ENCODE measurements at places on chromosomes 3 and 15.

GRCh38 chr15:27336676-27337075 is 365.7 kb downstream of the GABRG3 start:
- DNase-seq, result no peak

DNA sequence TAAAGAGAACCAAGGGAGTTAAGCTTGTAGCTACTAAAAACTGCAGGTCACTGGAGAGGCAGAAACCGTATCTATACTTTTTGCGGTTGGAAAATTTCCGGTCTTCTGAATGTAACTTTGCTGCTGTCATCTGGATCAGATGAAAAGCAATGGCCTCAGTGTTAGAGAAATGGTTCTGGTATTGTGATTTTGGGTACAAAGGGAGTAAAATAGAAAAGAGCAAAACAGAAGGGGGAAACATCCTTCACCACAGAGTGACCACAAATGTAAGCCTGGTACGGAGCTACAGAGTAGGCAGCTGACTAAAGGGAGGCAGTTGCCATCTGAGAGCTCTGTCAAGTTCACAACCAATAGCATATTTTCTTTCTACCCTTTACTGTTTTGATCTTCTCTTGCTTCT is 5.6 kb downstream of the CD96 start:
- DNase-seq, result no peak

GRCh38 chr3:48894516-48894915 is 4.2 kb downstream of the SLC25A20 start:
- DNase-seq, result no peak

- DNase-seq, result no peak
Measured at GRCh38 chr3:140188285-140188684, 253.3 kb downstream of the CLSTN2 start.

DNA sequence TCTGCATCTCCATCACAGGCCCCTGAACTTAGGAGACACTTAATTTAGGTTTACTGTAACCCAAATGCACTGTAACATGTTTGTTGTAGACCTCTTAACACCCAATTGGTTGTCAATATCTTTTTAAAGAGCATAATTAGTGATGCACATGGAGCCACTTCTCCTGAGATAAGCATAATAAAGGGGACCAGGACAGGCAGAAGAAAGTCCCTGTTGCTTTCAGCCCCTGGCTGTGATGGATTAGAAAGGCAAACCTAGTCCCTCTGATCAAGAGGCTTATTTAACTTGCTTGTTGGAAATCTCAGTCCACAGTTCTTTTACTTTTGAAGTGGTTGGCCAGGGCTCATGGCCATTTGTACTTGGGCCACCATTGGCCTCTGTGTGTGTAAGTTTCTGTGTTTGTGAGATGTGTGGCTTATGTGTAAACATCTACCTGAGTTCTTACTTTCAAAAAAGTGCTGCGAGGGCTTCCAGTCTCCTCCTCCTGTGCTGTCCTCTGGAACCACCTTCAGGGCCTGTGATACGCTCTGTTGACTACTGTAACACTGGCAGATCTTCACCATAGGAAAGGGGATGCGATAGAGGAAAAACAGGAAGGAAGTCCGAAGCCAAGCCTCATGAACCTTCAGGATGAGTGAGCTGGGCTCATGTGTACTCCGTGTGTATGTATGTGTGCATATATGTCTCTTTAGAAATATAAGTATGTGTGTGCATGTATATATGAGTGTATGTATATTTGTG is 136.2 kb downstream of the EPHB1 start:
- DNase-seq, result no peak

- peak; percentile 19 for DNase-seq
Measured at GRCh38 chr3:54146506-54147239, 24.3 kb downstream of the CACNA2D3 start.

- DNase-seq, result no peak
Measured at GRCh38 chr3:121660356-121661171, at the start of gene HCLS1. HCLS1 (minus strand) TSS chr3:121660903; CDS start chr3:121658347, 2,556 bp downstream.

DNA sequence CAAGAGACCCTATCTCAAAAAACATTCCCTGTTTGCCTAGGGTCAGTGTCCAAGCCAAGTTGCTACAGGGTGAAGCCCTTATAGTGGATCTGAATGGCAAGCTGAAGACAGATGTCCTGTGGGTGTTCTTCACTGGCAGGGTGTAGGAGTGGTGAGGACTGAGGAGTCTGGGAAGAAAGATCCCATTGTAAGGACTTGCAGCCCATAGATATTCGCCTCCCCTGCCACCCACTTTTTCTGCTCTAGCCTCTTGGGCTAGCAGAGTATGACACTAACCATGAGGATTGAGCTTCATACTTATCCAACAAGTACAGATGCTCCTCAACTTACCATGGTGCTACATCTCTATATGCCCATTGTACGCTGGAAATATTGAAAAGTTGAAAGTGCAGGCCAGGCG is 13.2 kb downstream of the CYP19A1 start:
- DNase-seq, result no peak

DNA sequence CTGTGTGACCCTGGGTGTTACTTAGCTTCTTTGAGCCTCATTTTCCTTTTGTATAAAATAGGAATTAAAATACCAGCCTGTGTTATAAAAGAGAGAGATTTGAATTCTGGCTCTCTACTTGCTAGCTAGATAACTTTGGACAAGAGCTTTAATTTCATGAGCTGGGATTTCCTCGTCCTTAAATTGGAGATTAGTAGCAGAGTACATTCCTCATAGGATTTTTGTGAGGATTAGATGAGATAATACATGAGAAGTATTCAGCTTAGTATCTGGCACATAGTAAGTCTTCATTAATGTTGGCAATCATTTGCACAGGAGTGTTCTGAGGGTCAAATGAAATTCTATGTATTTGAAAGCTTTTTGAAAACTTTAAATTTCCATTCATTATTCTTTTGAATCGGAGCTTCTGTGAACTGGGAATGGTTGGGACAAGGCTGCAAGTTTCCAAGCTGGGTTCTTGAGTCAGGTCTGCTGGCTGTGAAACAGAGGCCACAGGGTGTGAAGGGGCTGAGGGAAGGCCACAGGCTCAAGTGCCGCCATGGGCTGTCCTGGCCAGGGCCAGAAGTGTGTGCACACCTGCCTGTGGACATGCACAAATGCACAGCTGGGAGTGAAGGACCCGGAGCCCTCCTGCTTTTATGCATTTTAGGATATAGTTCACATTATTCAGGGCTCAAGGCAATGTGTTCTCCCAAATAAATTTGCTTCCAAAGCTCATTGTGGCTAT is 17.2 kb downstream of the ALPK3 start:
- DNase-seq, result no peak

- no peak for DNase-seq
Measured at GRCh38 chr3:87173071-87173470, 54.0 kb upstream of the CHMP2B start.

DNA sequence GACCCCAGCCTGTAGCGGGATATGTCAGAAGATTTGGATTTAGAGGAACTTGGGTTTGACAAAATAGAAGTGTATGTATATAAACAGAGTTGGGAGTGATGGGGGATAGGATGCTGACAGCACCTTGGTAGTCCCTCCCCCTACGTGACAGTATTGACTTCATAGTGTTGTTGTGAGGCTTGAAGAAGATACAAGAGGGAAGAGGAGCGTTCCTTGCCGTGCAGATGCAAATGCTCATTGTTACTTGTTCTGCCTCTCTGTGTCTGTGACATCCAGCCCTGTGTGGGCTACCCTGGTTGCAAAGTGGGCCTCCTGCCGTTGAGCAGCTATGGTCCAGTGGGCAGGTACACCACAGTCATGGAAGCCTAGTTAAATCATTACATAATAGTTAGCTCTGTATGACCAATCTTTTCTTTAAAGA is 45.0 kb downstream of the SMAD3 start:
- no peak for DNase-seq

GRCh38 chr15:41501931-41502794 is 8.5 kb downstream of the ITPKA start:
- no peak for DNase-seq

GRCh38 chr3:27880969-27881892 is 159.1 kb upstream of the EOMES start:
- no peak for DNase-seq

- DNase-seq, result no peak
Measured at GRCh38 chr3:170528726-170529125, 57.1 kb downstream of the SLC7A14 start.

- DNase-seq, result no peak
Measured at GRCh38 chr3:108036984-108037741, 53.7 kb downstream of the CD47 start.

DNA sequence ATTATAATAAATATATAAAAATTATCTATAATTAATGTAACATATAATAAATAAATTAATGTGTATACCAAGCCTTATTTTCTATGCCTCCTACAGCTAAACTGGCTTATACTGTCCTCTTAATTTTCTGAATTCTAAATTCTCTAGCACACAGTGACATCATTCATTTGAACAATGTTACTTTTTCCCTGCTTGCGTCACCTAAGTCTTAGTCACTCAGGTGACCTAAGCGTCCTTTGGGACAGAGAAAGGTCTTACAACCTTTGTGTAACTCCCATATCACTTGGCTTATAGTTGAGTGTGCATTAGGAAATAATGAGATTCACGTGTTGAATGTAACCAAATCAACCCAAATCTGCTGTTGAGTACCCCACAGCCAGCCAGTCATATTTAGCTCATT is 48.5 kb upstream of the KCNMB2 start:
- DNase-seq, result no peak

GRCh38 chr3:184789314-184789998 is 22.5 kb upstream of the VPS8 start:
- DNase-seq, result no peak

- DNase-seq, result no peak
Measured at GRCh38 chr15:27234593-27234992, 263.6 kb downstream of the GABRG3 start.

- DNase-seq, result no peak
Measured at GRCh38 chr3:71421820-71422566, 161.5 kb downstream of the FOXP1 start.

GRCh38 chr15:25850154-25851111 is 12.7 kb downstream of the ATP10A start:
- no peak for DNase-seq

GRCh38 chr3:194715022-194715800 is 29.5 kb downstream of the FAM43A start:
- DNase-seq, result no peak

- DNase-seq, result no peak
Measured at GRCh38 chr3:114380233-114380651, 86.4 kb downstream of the TIGIT start.

GRCh38 chr15:75129788-75130187 is 71.9 kb upstream of the C15orf39 start:
- DNase-seq, result no peak

DNA sequence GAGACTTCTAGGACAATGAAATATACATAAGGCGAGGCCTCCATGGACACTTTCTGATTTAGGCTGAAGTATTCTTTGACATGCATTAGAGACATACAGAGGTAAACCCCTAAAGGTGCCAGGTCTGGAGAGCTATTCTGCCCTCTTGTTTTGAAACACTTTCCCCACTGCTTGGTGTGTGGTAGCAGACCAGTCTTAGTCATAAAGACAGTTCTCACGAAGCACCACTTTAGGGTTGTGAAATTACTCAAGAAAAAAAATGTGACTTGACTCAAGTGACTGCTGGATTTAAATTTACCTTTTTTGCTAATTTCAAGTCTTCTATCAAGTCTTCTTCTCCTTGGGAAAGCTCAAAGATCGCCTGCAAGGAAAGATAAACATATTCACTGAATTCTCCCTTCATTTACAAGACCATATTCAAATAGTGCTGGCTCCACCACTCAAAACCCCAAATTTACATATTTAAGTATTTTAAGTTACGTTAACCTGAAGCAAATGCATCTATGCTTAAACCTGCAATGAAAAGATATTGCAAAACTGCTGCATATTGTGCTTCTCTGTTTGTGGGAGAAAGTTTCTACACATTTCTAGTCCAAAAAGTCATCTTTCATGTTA is 48.4 kb downstream of the ARHGEF3 start:
- no peak for DNase-seq

DNA sequence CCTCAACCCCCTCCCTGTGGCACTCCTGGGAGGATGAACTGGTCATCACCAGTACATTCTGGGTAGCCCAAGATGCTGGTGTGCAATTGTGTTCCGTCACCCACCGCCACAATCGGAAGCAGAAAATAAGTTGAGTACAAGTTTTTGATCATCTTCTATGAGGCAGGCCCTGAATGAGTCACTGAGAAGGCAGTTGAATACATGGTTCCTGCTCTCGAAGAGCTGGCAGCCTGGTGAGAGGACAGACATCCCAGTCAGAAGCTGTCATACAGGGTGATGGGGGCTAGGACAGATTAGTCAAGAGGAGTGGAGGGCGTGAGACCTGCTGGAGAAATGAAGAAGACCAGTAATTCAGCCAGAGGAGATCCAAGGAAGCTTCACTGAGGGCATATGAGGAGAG is 6.2 kb downstream of the CEMIP start:
- no peak for DNase-seq

DNA sequence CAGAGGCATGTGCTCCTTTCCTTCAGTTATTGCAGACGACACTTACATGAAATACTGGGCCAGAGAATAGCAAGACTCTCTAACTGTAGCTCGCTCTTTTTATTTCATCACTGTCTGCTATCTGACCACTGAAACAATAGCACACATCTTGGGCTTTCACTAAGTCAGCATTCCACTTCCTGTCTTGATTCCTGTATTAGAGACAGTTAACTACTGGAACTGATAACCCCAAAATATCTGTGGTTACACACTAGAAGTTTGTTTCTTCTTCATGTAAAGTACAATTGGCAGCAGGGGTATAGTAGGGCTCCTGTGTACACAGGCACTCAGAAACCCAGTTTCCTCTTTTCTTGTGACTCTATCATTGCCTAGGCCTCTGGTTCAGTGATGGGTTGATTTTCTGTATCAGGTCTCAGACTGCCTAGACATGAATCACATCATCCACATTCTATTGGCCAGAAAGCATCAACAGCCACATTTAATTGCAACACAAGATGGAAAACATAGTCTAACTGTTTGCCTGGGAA is 230.2 kb upstream of the CD96 start:
- no peak for DNase-seq

DNA sequence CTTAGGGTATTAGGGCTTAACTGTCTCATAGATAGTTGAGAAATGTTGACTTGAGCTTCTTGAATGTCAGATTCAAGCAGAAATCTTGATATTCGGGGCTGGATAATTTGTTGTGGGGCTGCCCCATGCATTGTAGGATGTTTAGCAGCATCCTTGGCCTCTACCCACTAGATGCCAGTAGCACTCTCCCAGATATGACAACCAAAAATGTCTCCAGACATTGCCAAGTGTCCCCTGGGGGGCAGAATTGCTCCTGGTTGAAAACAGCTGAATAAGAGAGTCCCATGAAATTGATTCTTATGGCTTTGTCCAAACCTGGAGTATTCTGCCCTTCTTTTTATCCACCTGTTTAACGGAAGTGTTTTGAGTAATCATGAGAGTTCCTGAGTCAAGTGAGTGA is 15.9 kb upstream of the LCMT2 start:
- DNase-seq, result no peak

- peak; percentile 80 for DNase-seq
Measured at GRCh38 chr15:41989573-41990242, 17.4 kb upstream of the EHD4 start.
